ENCODE measurements at places on chromosomes 1 and 21.

GRCh38 chr21:20730441-20730840 lies 267.8 kb upstream of the NCAM2 start:
- no peak for DNase-seq

- DNase-seq: no peak
These were observed 16.1 kb upstream of the PCP4 start for GRCh38 chr21:39851002-39851618.

DNA sequence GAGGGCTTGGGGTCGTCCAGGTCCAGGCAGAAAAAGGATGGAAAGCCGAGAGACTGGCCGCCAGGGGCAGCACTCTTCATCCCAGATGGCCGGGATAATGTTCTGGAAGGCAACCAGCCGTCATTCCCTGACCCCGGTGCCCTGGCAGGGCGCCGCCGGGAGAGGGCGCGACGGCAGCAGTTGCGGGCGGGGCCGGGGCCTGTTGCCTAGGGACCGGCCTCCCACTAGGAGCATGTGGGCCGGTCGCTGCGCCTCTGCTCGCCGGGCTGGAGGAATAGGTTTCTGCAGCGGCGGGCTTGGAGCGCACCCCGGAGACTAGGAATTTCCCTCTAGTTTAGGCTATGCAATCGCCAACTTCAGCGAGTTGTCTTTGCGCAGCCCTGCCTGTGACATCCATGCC lies 11.0 kb downstream of the DMRTB1 start:
- DNase-seq: peak; percentile 92

- DNase-seq: no peak
These were observed 80.3 kb downstream of the PROX1 start for GRCh38 chr1:214067853-214068703.

GRCh38 chr1:36157973-36158826 lies 2.2 kb downstream of the MAP7D1 start:
- no peak for DNase-seq

GRCh38 chr1:29523576-29523975 lies 287.3 kb downstream of the PTPRU start:
- no peak for DNase-seq

DNA sequence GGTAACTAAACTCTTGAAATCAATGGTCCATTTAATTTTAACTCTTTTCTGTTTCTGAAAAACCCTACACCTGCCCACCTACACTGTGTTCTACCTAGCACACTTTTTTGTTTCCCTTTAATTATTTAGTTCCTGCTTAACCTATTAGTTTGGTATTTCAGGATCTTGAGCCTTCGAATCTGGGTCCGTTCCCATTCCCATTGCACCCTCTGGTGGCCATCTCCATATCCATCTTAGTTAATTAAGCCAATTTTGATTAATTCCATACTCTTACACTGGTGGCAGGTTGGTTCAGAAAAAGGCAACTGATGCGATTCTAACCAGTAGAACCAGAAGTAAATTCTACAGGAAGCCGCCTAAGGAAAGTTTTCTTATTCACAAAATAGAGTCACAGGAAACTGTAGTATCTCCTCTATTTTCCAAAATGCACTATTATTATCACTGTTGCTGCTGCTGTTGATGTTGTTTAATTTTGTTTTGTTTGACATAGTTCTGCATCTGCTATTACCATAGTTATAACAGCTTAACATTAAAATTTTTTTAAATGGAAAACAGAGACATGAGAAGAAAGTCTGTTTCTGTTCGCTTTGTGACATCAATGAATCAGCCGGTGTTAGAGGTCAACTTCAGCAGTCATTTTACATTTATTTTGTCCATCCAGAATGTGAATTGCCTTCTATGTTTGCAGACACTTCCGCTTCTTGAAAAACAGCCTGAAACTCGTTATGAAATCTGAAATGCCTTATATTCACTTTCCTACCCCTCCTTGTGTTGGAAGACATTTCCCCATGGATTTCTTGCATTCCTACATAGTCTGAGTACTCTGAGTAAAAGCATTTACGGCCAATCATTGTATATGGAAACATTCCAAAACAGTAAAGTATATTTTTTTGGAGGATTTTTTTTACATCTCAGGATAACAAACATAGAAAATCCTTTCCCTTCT lies 115.5 kb upstream of the NCAM2 start:
- peak; percentile 28 for DNase-seq

GRCh38 chr1:67332653-67333529 lies 25.2 kb downstream of the IL12RB2 start:
- DNase-seq: no peak

GRCh38 chr21:14124266-14124665 lies 86.5 kb downstream of the LIPI start:
- no peak for DNase-seq

- DNase-seq: no peak
These were observed 52.9 kb downstream of the CNIH3 start for GRCh38 chr1:224668984-224669383.

DNA sequence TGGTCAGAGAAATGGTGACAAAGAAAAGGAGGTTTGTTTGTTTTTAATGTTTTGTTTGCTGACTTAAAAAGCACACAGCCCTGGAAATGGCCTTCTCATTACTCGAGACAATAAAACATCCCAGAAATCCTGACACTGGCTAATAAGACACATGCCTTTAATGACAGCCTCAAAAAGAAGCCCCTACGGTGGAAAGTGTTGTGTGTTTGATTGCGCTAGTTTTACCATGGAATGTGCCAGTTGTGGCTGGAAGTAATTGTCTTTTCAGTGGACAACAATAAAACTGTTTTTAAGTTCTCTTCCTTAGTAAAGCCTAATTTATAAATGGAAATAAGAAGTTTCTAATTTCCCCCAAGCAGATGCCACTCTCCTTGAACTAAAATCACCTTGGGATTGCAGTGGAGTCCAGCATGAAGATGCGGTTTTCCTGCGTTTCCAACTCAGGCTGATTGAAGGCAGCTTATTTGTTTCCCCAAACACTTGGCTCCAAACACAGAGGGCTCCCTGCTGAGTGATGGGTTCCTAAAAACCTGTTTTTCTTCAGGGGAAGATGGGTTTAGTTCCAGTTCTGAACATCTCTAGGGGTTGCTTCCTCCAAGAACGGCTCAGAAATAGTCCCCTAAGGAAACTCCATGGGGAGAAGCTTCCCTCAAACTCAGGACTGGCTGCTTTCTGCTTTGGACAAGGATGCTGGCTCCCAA lies 54.3 kb downstream of the CD247 start:
- no peak for DNase-seq

DNA sequence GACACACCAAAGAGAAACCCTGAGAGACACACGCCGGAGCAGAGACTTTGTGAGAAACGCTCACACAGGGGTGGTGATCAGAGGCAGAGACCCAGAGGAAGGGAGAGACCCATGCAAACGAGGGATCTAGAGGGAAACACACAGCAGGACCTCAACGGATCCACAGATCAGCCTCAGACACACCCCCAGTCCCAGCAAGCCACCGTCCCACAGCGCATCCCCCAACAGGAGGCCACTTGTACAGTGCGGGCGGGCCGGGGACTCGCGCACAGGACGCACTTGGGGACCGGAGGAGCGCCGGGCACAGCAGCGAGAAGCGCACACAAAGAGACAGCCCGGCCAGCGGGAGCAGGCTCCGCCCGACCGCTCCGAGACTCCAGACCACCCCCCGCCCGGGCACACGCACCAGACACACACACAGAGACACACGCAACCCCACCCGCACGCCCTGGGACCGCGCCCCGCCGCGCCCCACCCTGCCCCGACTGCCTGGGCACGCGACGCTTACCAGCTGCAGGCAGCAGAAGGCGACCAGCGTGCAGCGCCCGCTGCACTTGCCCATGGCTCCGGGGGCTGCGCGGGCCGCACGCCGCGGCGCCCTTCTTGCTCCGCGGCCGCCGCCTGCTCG lies 587 bp downstream of the NKAIN1 start:
- peak; percentile 32 for DNase-seq

GRCh38 chr21:25281134-25281533 lies 326.1 kb downstream of the MRPL39 start:
- no peak for DNase-seq

- no peak for DNase-seq
These were observed 73.3 kb upstream of the SLC44A3 start for GRCh38 chr1:94746635-94747525.

DNA sequence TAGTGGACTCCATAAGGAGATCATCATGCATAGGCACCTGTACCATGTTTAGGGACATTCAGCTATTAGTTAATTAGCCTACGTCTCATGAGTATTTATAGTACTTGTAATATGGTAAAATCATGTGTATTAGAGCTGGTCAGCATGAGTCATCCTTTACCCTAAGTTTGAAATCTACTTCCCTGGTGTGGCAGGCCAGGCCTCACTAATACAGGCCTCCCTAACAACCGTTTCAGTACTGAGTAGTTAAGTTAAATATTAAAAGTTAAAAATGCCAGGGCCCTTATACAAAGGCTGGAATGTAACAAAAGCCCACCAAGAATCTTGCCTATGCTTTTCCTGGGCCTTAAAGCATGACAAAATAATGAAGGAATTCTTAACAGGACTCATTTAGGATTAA lies 356.3 kb upstream of the DPYD start:
- peak; percentile 30 for DNase-seq

DNA sequence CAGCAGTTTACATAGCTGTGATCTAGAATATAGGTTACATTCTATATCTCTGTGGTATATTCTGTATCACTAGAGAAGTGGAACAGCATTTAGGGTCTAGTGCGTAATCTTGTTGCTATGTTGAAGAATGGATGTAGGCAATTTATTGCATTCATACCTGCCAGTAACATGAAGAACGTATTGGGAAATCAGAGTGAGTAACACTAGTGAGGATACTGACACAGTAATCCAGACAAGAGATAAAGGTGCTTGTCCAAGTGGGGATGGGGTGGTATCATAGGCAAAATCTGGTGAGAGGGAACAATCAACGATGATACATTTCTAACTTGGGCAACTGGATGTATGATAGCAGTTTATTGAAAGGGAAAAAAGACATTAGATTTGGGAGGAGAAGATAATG lies 9.8 kb downstream of the PPP2R5A start:
- DNase-seq: no peak

Data from Daoy (cell line).